ENCODE measurements at places on chromosomes 7 and 10.

GRCh38 chr7:157825325-157825724 lies 488.5 kb downstream of the DNAJB6 start:
- peak; percentile 29 for DNase-seq

DNA sequence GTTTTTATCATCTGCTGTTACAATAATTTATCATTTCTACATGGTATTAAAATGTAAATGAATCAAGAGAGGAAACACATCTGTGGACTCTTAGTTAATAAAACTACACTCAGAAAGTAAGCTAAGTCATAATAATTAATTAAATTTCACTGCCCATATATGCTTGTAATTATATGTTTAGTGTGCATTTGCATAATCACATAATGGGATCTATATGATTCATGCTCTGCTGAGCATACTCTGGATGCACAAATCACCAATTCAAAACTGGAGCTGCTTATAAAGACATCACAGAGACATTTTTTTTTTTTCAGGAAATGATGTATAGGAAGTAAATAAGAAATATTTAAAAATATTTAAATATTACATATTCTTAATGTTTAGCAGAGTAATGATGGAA lies 151.6 kb upstream of the STEAP4 start:
- DNase-seq: no peak

DNA sequence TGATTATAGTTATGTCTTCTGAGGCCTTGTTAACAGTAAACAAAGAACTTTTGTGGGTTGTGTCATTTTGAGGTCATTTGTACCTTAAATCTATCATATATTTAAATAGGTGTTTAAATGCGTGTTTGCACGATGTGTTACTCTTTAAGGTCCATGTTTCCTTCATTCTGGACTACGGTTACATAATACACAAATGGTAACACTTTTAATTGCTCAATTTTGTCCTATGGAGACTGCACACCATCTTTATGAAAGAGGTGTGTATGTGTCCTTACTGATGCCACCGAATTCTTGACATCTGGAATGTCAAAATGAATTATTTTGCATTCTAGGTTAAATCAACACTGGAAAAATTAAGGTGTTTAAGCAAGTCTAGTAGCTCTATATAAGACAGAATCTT lies 1.7 kb downstream of the PALS2 start:
- DNase-seq: no peak

GRCh38 chr10:71635251-71635866 lies 84.2 kb downstream of the C10orf105 start:
- DNase-seq: no peak

DNA sequence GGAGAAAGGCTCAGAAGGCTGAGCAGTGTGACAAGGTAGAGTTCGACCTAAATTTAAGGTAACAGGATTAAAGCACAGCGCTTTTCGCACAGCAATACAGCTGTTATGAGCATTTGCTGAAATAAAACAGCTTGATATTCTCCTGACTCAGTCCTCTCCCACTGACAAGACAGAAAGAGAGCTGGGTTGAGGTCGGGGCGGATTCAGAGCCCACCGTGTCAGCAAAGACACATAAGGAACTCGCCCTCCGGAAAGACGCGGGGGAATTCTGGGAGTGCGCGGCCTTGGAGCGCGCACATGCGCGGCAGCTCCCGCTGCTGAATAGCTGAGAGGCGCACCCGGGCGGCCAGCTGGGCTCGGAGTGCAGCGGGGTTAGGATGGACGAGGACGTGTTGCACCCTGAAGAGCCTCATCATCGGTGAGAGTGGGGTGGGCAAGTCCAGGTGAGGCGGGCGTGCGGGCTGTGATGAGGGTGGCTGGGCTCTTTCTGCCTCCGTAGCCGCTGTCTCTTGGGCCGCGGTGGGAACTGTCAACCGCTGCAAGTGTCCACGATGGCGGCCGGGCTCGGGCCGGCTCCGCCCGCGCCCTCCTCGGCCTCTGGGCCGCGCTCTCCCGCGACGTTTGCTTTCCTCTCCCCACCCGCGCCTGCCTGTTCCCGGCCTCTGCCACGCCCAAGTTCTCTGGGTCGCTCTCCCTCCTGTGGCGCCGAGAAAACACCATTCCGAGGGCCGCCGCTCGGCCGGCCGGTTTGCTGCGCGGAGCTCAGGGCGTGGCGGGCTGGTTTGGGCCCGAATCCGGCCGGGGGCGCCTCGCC lies 120.6 kb downstream of the LYZL1 start:
- DNase-seq: peak; percentile 89

GRCh38 chr7:148242294-148242821 lies 348.2 kb upstream of the C7orf33 start:
- DNase-seq: peak; percentile 25

- DNase-seq: peak; percentile 67
Measured at GRCh38 chr7:101163279-101164070, 1.9 kb downstream of the VGF start.

DNA sequence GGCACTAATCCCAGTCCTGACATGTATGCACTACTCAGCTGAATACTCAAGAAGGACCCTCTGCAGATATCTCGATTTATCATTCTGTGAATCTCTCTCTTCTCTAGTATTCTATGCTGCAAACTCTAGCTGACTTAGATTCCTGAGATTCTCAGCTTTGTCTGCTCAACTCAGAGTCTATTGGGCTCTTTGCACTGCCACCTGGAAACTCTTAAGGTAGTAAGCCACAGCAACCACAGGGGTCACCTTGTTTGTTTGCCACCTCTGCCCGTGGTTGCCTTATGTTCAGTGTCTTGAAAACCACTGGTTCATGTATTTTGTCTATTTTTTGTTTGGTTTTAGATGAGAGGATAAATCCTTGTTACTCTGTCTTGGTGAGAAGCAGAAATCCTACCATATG lies 72.9 kb downstream of the SP8 start:
- DNase-seq: no peak

- no peak for DNase-seq
Measured at GRCh38 chr10:33542752-33543505, 208.5 kb upstream of the NRP1 start.

DNA sequence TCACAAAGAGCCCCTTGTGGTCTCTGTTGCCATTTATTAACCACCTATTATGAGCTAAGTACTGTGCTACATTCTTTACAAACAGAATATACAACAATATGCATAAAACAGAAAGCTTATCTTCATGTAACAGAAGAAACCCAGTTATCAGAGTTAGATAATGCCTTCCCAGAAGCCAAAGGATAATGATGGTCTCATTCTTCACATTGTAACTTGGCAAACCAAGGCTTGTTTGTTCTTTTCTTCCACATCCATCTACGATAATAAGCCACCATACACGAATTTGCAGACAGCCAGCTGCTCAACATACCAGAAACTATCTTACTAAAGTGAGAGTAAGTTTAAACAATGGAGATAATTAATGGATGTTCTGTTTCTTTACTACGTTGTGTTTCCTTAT lies 127.6 kb downstream of the NEBL start:
- no peak for DNase-seq

DNA sequence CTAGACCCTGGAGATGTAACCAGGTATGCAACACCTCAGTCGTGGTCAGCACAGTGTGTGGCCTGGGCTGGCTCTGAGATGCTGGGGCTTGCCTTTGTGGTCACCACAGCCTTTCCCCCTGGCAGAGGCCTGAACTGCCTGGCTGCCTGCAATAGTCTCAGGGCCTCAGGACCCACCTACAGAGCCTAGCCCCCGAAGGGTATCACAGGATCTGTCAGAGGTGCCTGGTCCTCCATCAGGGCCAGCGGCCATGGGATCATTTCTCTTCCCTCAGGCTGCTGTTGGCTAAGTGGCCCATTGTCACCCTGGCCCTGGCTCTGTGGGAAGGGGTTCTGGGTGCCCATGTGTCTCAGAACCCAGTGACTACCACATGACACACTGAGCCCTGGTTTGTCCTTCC lies 141.6 kb downstream of the CYP26A1 start:
- no peak for DNase-seq

DNA sequence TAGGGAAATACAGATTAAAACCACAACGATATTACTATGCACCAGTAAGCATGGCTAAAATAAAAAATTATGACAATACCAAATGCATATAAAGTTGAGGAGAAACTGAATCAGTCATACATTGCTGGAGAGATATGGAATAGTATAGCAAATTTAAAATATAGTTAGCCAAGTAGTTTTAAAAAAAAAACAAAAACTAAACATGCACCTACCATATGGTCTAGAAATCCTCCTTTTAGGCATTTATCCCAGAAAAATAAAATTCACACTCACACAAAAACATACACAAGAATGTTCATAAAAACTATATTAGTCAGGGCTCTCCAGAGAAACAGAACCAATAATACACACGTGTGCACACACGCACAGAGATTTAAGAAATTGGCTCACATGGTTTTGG lies 175.8 kb downstream of the IPMK start:
- DNase-seq: no peak

DNA sequence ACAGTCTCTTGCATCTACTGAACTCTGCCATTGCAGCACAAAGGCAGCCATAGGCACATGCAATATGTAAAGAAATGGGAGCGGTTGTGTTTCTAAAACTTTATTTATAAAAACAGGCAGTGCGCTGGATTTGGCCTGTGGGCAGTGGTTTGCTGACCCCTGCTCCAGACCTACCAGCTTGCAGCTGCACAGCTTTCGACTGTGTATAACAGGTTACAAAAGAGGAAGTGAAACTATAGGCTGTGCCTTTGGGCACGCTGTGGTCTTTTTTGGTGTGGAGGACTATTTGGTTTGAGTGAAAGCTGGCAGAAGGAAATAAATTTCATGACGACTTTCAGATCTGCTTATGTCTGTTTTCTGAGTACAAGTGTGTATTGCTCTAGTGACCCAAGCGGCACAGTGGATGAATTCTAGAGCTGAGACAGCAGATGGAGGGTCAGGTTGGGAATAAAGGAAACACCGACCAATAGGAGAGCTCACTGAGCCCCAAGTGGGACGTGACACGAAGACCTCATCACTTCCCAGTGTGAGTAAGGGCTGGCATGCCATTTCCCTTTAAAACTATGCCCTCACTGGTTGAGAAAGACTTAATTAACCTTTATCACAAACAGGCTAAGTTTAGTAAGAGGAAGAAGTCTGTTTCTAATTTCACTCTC lies 152.7 kb downstream of the ANK3 start:
- peak; percentile 12 for DNase-seq

DNA sequence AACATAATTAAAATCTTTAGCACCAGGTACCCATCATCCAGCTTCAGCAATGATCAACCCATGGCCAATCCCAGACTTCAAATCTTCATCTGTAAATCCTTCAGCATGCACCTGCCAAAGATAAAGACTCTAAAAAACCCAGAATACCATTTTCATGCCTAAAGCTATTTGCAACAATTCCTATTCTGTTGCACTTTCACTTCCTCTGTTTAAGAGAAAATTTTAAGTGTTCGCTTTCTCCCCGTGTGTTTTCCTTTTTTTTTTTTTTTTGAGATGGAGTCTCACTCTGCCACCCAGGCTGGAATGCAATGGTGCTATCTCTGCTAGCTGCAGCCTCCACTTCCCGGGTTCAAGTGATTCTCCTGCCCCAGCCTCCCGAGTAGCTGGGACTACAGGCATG lies 31.8 kb upstream of the HTR5A start:
- DNase-seq: no peak

GRCh38 chr7:73682745-73683055 lies 553 bp downstream of the DNAJC30 start:
- no peak for DNase-seq

- DNase-seq: no peak
Measured at GRCh38 chr10:18010050-18010449, 58.3 kb downstream of the SLC39A12 start.

- no peak for DNase-seq
Measured at GRCh38 chr7:111953611-111954010, 252.6 kb downstream of the DOCK4 start.

DNA sequence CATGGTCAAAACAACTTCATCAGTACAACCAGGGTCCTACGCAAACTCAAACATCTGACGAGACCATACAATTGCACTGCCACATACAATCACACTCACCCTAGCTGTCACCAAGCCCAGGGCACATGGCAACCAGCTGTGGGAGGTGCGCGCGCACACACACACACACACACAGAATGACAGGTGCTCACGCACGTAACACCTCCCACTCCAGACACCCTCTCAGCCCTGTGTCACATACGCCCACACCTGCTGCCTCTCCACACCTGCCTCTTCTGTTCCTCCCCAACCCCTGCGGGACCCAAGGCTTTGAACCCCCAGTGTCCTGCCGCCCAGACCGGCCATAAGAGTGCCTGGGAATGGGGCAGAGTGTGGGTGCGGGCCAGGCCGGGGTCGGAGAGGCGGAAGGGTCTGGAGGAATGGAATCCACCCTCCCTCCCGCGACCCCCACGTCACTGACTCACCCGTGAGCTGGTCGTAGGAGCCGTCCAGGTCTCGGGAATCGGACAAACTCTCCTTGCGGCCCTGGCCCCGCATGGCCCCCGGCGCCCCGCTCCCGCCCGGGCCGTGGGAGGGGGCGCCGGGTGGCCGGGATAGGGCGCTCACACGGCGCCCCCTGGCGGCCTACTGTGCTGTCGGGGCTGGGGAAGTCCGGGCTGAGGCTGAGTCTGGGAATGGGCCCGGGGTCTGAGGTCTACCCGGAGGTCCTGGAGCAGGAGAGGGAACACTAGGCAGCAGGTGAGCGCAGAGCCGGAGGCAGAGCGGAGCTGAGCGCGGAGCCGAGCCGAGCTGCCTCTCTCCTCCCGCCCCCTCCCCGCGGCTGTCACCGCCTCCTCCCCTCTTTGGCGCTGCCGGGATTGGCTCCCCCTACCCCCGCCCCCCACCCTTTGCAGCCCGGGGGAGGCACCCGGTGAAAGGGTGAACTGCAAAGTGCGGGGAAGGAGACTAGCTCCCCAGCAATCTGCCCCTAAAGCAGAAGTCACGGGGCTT lies at the start of gene KCNIP2:
KCNIP2 (minus strand) TSS at position 769 of the 990 bp plus-strand sequence; CDS start at position 537, 232 bp downstream.
- DNase-seq: peak; percentile 67

GRCh38 chr7:121624958-121625357 lies 228.8 kb upstream of the FAM3C start:
- no peak for DNase-seq

GRCh38 chr7:47827871-47828270 lies 120.4 kb downstream of the PKD1L1 start:
- DNase-seq: peak; percentile 24

- no peak for DNase-seq
Measured at GRCh38 chr10:77869626-77870420, 56.7 kb downstream of the DLG5 start.

- DNase-seq: no peak
Measured at GRCh38 chr10:130495116-130495862, 359.1 kb downstream of the GLRX3 start.

GRCh38 chr7:132485600-132486273 lies 90.5 kb downstream of the PLXNA4 start:
- DNase-seq: no peak

GRCh38 chr7:126658684-126659083 lies 594.1 kb downstream of the GRM8 start:
- no peak for DNase-seq

DNA sequence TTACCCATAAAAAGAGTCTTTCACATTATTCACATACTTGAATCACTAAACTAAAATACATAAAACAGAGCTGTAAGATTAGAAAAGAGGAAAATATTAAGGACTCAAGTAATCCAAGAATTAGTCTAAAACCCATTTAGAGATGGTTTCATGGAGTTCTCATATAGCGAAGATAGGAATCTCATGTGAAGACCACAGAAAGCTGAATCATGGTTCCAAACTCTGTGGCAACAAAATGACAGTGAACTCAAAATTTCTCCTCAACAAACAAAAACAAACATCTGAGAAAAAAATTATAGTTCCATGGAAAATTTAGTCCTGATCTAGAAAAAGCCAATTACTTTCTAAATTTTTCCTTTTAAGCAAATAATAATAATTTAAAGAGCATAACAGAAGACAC lies 34.6 kb downstream of the BAZ1B start:
- DNase-seq: no peak

Measured in urothelium cell line (cell line).